ENCODE measurements at places on chromosomes 13 and 19.

GRCh38 chr13:76812206-76812897, 73.9 kb downstream of the KCTD12 start:
- no peak for DNase-seq

DNA sequence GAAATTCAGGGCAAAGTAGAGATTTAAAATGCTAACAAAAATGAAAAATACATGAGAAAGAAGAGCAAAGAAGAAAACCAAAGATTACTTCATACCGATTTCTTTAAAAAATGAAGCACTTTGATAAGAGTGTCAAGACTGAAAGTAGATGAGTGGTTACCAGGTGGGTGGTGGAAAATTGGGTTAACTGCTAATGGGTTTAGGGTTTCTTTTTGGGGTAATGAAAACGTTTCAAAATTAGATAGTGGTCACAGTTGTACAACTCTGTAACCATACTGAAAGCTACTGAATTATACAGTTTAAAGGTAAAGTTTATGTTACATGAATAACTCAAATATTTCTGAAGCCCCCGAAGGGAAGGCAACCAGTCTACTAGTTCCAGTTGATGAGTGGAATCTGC, 179.4 kb downstream of the NDFIP2 start:
- DNase-seq = no peak

DNA sequence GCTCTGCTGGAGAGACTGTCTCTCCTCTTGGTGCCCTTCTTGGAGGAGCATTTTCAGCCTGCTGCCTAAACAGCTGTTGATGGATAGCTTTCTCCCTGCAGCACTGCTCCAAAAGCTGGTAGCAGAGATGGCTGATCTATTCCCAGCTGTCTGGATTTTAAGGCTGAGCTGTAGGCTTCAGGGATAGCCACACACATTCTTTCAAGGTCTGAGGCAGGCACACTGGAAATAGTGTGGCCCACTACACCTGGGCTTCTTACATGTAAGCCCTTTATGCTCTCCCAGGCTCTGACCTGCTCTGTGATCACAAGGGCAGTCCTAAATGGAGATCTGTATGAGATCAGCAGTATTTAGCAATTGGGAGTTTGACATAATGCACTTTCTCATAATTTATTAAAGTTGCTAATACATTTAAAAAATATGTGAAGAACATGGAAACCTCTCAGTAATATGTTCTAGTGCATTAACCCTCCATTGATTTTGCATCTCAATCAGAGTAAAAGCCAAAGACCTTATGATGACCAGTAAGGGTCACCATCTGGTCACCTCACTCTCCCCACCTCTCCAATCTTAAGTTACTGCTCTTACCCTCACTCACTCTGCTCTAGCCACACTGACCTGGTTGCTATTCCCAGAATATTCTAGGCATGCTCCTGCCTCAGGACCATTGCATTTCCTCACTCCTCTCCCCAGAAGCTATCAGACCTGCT, 91.6 kb downstream of the MBNL2 start:
- no peak for DNase-seq

DNA sequence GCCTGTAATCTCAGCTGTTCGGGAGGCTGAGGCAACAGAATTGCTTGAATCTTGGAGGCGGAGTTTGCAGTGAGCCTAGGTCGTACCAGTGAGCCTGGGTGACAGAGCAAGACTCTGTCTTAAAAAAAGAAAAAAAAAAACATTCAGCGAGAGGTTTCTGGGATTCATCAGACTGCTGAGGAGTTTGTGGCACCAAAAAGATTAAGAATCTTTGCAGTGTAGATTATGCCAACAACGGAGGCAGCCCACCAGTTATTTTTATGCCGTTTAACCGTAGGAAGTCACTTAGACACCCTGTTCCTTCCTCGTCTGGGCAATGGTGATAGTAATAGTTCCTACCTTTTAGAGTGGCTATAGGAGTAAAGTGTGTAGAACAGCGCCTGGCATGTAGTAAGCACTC, 2.5 kb downstream of the COX6B1 start:
- no peak for DNase-seq

DNA sequence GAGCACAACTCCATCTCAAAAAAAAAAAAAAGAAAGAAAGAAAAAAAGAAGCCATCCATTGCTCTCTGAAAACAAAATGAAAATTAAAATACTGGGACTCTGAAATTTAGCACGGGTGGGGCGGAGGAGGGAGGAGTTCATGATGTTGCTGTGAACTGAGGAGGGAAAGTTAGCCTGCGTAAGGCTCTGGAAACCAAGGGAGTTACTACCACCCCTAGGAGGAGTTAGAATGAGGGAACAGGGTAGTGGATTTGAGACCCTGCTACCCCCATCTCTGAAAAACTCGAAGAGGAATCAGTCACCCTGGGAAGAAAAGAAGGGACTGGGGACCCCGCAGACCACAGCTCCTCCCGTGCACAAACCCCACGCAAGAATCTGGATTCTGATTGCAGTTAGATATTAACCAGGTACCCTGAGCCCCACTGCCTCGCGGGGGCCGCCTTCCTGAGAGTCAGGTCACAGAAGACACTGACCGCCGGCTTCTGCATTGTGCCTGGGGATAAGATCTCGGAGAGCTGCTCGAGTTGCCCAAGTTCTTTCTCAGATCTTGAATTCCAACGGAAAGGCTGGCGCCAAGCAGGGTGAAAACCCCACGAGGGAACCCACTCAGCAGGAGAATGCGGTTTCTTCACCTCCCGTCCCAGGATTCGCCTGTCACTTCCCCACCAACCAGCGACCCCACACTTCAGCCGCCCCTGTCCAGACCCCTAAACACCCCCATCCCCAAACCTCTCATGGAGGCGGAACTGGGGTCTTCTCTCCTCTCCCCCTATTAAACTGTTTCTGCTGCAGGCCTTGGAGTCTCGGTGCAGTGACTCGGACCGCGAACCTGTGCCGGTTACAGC, 870 bp downstream of the ZNF442 start:
- DNase-seq = no peak

- peak; percentile 55 for DNase-seq
Measured at GRCh38 chr13:49585220-49586157, at the start of gene RCBTB1. TSS of gene RCBTB1 (minus strand) at chr13:49585558. CDS start at chr13:49567279, 18,279 bp downstream.

GRCh38 chr19:3364501-3364858, 1.9 kb upstream of the NFIC start:
- no peak for DNase-seq

- DNase-seq = no peak
Measured at GRCh38 chr19:8004723-8005513, 523 bp downstream of the ELAVL1 start.

- no peak for DNase-seq
Measured at GRCh38 chr19:1224047-1224825, 13.6 kb downstream of the CBARP start.

- DNase-seq = no peak
Measured at GRCh38 chr19:58010507-58010906, 7.9 kb upstream of the ZNF606 start.

DNA sequence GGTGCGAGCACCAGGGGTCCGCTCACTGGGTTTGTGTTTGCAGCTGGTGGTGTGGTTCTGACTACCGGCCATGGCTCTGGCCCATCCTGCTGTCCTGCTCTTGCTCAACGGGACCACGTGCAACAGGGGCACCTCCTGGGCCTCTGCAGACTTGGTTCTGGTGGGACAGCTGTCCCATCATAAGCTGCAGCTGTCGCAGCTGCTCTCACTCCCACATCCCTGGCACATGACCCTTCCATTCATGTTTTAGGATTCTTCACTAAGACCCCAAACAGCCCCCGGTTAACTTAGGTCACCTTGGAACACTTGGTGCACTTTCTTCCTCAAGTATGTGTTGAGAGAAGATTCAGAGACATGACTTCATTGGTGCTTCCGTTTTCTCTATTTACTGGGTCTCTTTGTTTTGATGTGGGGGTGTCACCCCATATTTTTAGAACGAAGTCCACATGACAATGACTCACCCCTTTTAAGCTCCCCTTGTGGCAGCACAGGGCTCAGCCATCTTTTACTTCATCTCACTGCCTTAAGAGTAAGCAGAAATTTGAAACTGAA, 68.4 kb upstream of the ARHGEF7 start:
- DNase-seq = no peak

- no peak for DNase-seq
Measured at GRCh38 chr13:112249644-112250610, 126.2 kb upstream of the SPACA7 start.

DNA sequence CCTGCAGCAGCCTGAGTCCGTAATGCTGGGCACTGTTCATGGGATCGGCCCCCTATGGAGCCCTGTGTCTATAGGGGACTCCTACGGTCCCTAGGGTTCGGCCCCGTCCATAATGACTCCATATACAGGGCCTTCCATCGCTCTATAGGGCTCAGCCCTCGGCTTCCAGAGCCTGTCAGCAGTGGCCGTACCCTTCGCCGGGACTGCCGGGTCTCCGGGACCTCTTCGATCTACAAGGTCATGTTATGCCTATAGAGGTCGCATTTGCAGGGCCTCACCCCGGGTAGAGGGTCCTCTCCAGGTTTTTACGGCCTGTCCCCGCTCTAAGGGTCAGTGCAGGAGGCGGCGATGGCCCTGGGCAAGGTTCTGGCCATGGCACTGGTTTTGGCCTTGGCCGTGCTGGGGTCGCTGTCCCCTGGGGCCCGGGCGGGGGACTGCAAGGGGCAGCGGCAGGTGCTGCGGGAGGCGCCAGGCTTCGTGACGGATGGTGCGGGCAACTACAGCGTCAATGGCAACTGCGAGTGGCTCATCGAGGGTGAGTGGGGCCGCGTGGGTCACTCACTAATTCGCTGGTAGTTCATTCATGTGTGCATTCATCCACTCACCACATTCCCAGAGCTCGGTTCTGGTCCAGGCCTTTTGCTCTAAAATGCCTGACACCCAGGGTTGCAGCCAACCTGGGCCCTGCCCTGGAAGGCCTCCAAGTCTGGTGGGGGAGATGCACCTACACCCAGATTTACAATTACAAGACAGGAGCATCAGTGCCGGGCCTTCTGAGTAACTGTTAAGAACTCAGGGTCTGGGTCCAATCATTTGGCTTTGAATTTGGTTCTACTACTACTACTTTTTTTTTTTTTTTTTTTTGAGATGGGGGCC, 699 bp downstream of the MEGF8 start:
- DNase-seq = no peak

DNA sequence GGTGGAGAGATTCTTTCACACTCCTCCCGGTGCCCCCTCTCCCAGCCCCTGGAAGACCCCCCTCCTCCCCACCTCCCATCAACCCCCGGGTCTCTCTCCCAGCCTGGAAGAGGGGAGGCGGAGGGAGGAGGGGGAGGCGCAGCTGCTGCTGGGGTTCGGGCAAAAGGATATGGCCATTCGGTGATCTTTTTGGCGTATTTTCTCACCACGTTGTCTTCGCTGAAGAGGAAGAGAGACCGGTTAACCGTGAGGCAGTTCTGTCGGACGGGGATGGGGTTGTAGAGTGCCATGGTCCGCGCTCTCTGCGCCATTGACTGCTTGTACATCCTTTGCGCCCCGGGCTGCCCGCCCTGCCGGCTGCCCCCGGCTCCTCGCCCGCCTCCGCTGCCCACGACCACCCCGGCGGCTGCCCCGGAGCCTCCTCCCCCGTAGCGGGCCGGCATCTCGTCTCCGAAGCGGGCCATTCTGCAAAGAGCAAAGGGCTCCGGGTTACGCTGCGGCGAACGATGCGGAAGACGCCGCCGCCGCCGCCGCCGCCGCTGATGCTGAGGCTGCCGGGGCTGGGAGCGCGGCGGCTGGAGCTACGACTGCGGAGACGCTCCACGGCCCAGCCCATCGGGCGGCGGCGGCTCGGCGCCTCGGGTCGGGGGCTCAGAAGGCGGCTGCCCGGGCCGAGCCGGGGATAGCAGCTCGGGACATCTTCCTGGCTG, 363 bp downstream of the CACNA1A start:
- no peak for DNase-seq

- DNase-seq = no peak
Measured at GRCh38 chr13:79398127-79398526, 7.9 kb downstream of the RBM26 start.

- DNase-seq = no peak
Measured at GRCh38 chr13:59681636-59682311, 482.0 kb downstream of the DIAPH3 start.

- no peak for DNase-seq
Measured at GRCh38 chr19:815775-816499, 5.8 kb downstream of the PLPPR3 start.

Data from T-cell (primary cell).